ENCODE measurements at places on chromosomes 2 and 18.

DNA sequence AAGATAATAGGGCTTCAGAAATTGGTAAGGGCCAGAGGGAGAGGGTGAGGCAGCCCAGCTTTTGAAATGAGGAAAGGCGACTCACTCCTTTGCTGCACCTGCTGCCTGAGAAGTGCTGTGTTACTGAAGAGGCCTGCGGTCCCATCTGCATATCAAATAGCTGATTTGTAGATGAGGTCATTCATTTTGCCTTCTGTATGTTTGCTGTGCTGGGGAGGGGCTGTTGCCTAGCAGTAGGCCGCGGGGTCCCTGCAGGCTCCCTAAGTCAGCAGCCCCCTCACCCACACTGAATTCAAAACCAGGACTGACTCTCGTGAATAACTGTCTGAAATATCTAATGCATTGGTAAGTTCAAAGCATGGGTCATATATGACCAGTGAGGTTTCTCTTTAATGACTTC is 377.2 kb downstream of the SOX11 start:
- no peak for DNase-seq

GRCh38 chr2:199581935-199582360 is 124.2 kb upstream of the SATB2 start:
- DNase-seq, result peak; percentile 26

GRCh38 chr18:40412410-40412809 is 1542.6 kb upstream of the PIK3C3 start:
- no peak for DNase-seq

DNA sequence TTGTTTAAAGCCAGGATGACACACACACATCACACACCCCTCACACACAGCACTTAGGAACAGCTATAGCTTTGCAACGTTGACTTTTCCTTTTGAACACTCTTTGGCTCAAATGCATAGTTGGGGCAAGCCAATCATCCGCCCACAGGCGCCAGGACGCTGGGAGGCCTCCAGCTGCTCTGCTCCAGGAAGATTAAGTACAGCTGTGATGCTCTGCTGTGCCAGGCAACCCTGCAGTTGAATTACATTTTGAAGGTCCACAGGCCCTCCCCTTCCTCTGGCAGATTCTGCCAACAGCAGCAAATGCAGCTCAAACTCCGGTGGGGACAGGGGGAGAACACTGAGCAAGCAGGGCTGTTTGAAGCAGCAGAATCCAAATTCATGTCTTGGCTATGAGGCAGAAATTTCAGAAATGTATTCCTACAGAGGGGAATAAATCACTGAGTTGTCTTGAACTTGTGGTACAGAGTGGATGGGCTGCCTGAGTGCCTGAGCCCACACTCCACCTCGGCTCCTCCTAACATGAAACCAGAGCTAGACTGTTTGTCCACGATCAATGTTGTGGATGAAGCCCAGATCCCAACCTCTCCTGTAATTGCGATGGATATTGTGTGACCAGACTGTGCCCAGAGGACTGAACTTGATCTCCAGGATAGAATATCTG is 86.5 kb upstream of the PPP1CB start:
- peak; percentile 82 for DNase-seq
